Glutamatergic neuron (in vitro differentiated cells): ENCODE measurements at places on chromosomes 13 and 19.

GRCh38 chr13:62643799-62644524, 1228.3 kb upstream of the PCDH20 start:
- DNase-seq = peak; percentile 31

- no peak for DNase-seq
Observed at GRCh38 chr13:24162604-24163003, 2.1 kb downstream of the SPATA13 start.

DNA sequence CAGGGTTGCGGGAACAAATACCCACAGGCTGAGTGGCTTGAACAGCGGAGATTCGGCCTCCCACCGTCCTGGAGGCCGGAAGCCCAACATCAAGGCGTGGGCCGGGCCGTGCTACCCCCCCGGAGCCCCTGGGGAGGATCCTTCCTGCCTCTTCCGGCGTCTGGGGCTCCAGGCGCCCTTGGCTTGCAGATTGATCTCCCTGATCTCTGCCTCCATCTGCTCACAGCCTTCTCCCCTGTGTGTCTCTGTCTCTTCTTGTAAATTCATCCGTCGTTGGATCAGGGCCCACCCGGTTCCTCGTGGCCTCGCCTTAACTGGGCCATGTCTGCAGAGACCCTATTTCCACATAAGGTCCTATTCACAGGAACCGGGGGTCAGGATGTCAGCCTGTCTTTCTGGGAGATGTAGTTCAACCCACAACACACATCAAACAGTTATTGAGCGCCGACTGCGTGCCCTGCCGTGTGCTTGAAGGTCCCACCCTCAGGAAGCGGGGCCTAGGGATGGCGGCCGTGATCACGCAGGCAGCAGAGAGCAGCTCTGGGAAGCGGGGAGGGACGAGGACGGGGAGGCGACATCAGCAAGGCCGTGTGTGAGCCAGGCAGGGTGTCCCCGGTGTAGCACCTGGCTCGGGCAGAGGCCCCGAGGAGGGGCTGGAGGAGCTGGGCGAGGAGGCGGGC, 21.3 kb downstream of the HCN2 start:
- DNase-seq = peak; percentile 83

DNA sequence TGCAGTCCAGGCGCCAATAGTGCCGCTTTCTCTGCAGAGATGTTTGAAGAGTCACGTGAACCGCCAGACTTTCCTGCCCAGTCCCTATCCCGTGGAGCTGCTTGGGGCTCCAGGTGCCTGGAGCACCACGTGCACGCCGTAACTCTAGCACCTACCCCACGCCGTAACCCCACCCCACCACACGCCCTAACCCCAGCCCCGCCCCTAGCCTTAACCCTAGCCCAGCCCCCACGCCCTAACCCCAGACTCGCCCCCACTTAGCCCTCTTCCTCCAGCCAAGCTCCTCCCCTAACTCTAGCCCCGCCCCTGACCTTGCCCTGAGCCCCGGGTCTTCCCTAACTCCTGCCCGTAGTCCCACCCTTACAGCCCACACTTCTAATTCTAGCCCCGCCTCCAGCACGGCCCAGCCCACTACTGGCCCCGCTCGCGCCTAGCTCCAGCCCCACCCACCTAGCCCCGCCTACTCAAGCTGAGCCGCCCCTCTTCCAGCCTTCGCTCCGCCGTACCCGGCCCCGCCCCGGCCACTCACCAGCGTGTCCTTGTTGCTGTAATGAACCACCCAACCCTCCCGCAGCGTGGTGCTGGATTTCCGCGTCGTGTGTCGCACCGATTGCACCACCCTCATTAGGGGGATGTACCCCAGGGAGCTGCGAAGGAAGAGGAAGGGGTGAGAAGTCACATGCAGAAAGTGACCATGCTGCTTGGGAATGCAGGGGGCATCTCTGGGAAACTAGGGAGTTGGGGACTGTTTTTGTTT, 19.5 kb downstream of the PRKD2 start:
- DNase-seq = peak; percentile 92
